ENCODE measurements at places on chromosomes 3 and 15. TPM values are rescaled to one million over a fixed set of nuclear protein-coding genes. Genes with fewer than 3 reads are reported as not detected.

The ERC2 gene
- total RNA-seq = 23.3 TPM

The CDC25A gene
- total RNA-seq = 12.5 TPM

- ATAC-seq = no peak
These were observed 1.3 kb downstream of the CTNNB1 start for GRCh38 chr3:41200669-41201021.

GRCh38 chr15:63462088-63462487, 42.3 kb upstream of the USP3 start:
- no peak for ATAC-seq

DNA sequence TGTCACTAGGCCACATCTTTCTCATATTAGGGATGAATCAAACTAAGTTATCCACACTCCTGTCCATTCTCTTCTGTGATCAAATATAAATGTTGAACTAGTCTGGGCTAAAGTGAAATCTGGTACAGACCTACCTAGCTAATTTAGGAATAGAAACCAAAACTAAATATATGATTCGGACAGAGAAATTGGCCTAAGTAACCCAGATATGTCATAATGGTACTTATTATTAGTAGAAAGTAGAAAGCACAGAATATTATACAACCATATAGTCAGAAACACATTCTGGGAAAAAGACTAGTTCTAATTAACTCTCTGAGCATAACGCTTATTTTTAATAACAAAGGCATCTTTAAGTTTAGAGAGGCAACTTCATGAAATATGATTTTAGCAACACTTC, 389.0 kb downstream of the LSAMP start:
- no peak for ATAC-seq

All from motor neuron (in vitro differentiated cells).